Glomerular endothelial cell (primary cell): ENCODE measurements at places on chromosomes 11 and 22. TPM values are rescaled to one million over a fixed set of nuclear protein-coding genes. Genes with fewer than 3 reads are reported as not detected.

ALG12 gene
- total RNA-seq = 10.3 and 14.5 TPM in 2 replicates

MED19 gene
- total RNA-seq = 33.8 and 43.2 TPM in 2 replicates

BATF2 gene
- total RNA-seq = 1.3 and 2.7 TPM in 2 replicates

HEPN1 gene
- total RNA-seq = 0.18 TPM in 1 of 2 replicates, not detected in the other

MUC15 gene
- total RNA-seq = not detected in 2 replicates

CRYBB3 gene
- 0.58 TPM in 1 of 2 replicates, not detected in the other for total RNA-seq

KCNE3 gene
- total RNA-seq = 1.0 and 1.4 TPM in 2 replicates

MAPK8IP1 gene
- total RNA-seq = 8.5 and 8.9 TPM in 2 replicates

PATE4 gene
- not detected in 2 replicates for total RNA-seq

DEPDC7 gene
- 0.99 and 2.0 TPM in 2 replicates for total RNA-seq

PARVG gene
- total RNA-seq = not detected in 2 replicates

MUC5AC gene
- total RNA-seq = not detected in 2 replicates

ATXN10 gene
- total RNA-seq = 92.5 and 112 TPM in 2 replicates

DDX10 gene
- total RNA-seq = 20.0 and 32.7 TPM in 2 replicates

CASP5 gene
- total RNA-seq = not detected in 2 replicates

KIRREL3 gene
- 0.78 and 0.93 TPM in 2 replicates for total RNA-seq

CCDC188 gene
- total RNA-seq = 15.4 and 17.3 TPM in 2 replicates

PSMA1 gene
- total RNA-seq = 152 and 159 TPM in 2 replicates

MS4A4E gene
- not detected in 2 replicates for total RNA-seq

OR10G7 gene
- not detected in 2 replicates for total RNA-seq

CD3G gene
- not detected in 2 replicates for total RNA-seq

MRGPRE gene
- not detected in 2 replicates for total RNA-seq

UBASH3B gene
- 27.7 and 49.8 TPM in 2 replicates for total RNA-seq

CARD18 gene
- total RNA-seq = not detected in 2 replicates

CHRM1 gene
- not detected in 2 replicates for total RNA-seq

PIH1D2 gene
- total RNA-seq = 0.41 and 1.5 TPM in 2 replicates

SELENOM gene
- 120 and 175 TPM in 2 replicates for total RNA-seq

UPB1 gene
- 0.24 and 0.35 TPM in 2 replicates for total RNA-seq

SPI1 gene
- total RNA-seq = not detected in 2 replicates

MAPK1 gene
- total RNA-seq = 71.1 and 81.8 TPM in 2 replicates

OR51V1 gene
- total RNA-seq = not detected in 2 replicates

VPREB1 gene
- total RNA-seq = not detected in 2 replicates

FJX1 gene
- 64.6 and 73.2 TPM in 2 replicates for total RNA-seq

GDPD4 gene
- not detected in 2 replicates for total RNA-seq

TEX12 gene
- 0.23 TPM in 1 of 2 replicates, not detected in the other for total RNA-seq

BTG4 gene
- total RNA-seq = not detected in 2 replicates

SULT4A1 gene
- 0.19 and 1.5 TPM in 2 replicates for total RNA-seq

UBQLNL gene
- total RNA-seq = 0.24 and 0.53 TPM in 2 replicates

PRMT3 gene
- total RNA-seq = 7.8 and 7.9 TPM in 2 replicates

RFPL1 gene
- not detected in 2 replicates for total RNA-seq

NCAM1 gene
- 1.8 and 8.3 TPM in 2 replicates for total RNA-seq

MMP12 gene
- total RNA-seq = not detected in 2 replicates

C1QTNF5 gene
- 113 and 153 TPM in 2 replicates for total RNA-seq

MIAT gene
- total RNA-seq = 0.10 and 0.29 TPM in 2 replicates

TREH gene
- total RNA-seq = not detected in 2 replicates

SPECC1L gene
- total RNA-seq = 27.1 and 41.9 TPM in 2 replicates

DPP3 gene
- 74.5 and 98.1 TPM in 2 replicates for total RNA-seq

SCGB1D2 gene
- total RNA-seq = not detected in 2 replicates

F2 gene
- 0.19 TPM in 1 of 2 replicates, not detected in the other for total RNA-seq

GLYAT gene
- not detected in 2 replicates for total RNA-seq
